ENCODE measurements at places on chromosomes 3 and 15. TPM values are rescaled to one million over a fixed set of nuclear protein-coding genes. Genes with fewer than 3 reads are reported as not detected.
A peak's percentile ranks its signal among the peaks of the same experiment; 100 is the strongest.

The ACAA1 gene
- 81.4 TPM for total RNA-seq

GRCh38 chr3:194043516-194043915, 92.4 kb upstream of the HES1 start:
- no peak for DNase-seq
- H3K4me3 ChIP-seq = no peak overlapping the region
- H3K4me1 ChIP-seq = peaks cover 15% of the 10 kb centered on the region
- H3K36me3 ChIP-seq = no peaks in the 10 kb centered on the region

DNA sequence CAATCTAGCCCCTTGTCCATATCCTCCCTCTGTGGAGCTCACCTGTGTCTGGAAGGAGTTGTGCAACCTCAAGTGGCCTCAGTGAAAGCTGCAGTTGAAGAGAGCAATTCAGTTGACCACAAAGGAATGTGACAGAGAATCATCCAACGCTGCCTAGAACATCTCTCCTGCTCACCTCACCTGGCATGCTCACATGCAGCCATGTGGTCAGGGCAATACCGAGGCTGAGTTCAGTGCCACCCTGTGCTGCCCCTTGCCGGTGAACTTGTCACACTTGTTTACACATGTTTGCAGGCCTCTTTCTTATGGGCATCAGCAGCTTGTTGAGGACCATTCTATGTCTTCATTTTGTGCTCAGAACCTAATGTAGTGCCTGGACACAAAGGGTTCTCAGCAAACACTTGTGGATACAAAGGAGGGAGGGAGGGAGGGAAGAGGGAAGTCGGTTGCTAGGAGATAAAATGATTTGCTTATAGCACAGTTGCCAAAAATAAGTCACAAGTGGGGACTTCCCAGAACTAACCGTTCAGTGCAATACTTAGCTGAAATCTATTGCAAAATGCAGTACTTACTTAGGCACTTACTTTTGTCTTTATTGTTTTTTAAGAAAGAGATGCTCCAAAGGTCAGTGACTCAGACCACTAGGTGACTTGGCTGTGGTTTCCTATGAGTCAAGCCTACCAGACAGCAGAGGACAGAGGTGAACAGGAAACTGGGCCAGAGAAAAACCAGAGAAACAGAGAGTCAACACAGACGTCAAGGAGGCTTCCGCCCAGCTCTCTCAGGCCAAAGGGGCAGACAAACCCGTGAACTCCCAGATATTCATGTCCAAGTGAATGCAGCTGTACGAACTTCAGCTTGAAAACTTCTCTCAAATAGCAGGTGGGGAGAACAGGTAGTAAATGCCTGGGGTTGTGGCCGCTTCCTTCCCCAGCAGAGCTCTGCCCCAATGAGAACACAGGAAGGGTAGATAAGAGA, 227.8 kb upstream of the CTNNB1 start:
- no peaks in the 10 kb centered on the region for H3K36me3 ChIP-seq
- peak; percentile 76 for DNase-seq
- no peak overlapping the region for H3K4me3 ChIP-seq

- H3K27ac ChIP-seq = no peak overlapping the region
- no peak for DNase-seq
- no peaks in the 10 kb centered on the region for H3K27me3 ChIP-seq
- no peak overlapping the region for H3K4me3 ChIP-seq
- H3K4me1 ChIP-seq = peaks cover 8% of the 10 kb centered on the region
Measured at GRCh38 chr15:100042558-100042957, 299.2 kb downstream of the ADAMTS17 start.

DNA sequence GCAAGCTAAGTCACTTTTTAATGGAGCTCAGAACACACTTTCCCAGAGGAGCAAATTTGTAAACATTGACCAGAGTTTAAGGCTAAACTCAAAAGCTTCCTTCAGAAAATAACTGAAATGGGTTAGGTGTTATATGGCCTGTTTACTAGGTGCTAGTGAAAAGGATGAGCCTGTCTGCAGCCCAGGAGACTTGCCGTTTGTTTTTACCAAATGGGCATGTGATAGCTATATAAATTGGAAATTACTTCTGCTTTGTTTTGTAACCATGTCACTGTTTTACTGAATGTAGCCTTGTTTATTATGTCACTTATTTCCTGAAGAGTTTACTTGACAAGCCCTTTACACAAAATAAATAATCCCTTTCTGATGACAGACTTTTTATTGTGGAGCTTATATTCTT, 109.4 kb upstream of the THSD4 start:
- no peak overlapping the region for H3K27ac ChIP-seq
- no peaks in the 10 kb centered on the region for H3K27me3 ChIP-seq
- no peak for DNase-seq
- H3K4me3 ChIP-seq = no peak overlapping the region
- no peaks in the 10 kb centered on the region for H3K36me3 ChIP-seq

DNA sequence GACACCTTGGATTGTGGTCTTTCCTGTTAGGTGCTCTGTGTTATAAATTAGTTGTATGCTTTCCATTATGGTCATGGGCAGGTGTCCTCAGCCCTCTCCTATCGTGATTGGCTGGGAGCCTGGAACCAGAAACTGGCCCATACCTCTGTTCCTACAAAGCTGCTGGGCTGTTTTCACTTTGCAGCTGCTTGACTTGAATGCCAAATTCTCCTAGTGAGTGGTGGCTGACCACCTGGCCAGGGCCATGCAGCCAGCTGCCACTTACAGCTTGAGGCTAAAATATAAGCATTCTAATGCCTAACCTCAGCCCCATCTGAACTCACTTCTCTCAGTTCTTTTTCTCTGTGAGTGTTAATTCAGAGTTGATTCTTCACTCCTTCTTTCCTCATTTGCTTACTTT, 239.3 kb upstream of the GBE1 start:
- no peak overlapping the region for H3K27ac ChIP-seq
- no peak overlapping the region for H3K4me3 ChIP-seq
- H3K4me1 ChIP-seq = no peaks in the 10 kb centered on the region
- H3K27me3 ChIP-seq = no peaks in the 10 kb centered on the region
- no peaks in the 10 kb centered on the region for H3K36me3 ChIP-seq
- no peak for DNase-seq

The SEMA3G gene
- 3.7 TPM for total RNA-seq

GRCh38 chr15:66007663-66008262, 138.5 kb downstream of the RAB11A start:
- H3K27ac ChIP-seq = no peak overlapping the region
- H3K4me1 ChIP-seq = no peaks in the 10 kb centered on the region
- H3K27me3 ChIP-seq = no peaks in the 10 kb centered on the region
- H3K4me3 ChIP-seq = no peak overlapping the region
- H3K36me3 ChIP-seq = no peaks in the 10 kb centered on the region
- DNase-seq = no peak

Measured in thyroid gland (tissue), 4 donors.